ENCODE measurements at places on chromosomes 11 and 22.

DNA sequence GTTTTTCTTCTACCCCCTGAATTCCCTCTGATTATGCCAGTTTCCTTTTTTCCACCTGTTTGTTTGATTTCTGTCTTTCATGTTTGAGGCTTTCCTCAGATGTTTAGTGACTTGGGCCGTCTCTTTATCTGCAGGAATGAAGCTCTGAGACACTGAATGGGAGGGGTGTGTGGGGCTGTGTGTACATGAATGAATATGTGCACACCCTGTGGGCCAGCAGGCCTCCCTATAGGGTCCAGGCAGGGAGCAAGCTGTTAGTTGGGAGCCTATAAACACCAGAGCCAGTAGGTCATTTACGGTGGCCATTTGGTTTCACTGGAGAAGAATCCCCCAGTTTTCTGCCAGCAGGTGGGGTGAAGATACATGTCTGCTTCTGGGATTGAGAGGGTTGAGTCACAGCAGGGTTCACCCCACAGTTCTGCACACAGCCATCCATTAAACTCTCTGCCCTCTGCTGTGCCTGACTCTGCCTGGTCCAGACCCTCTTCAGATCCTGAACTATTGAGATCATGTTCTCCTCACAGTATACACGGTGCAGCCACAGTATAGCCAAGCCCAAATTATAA lies 34.8 kb downstream of the BARX2 start:
- no peak for DNase-seq

DNA sequence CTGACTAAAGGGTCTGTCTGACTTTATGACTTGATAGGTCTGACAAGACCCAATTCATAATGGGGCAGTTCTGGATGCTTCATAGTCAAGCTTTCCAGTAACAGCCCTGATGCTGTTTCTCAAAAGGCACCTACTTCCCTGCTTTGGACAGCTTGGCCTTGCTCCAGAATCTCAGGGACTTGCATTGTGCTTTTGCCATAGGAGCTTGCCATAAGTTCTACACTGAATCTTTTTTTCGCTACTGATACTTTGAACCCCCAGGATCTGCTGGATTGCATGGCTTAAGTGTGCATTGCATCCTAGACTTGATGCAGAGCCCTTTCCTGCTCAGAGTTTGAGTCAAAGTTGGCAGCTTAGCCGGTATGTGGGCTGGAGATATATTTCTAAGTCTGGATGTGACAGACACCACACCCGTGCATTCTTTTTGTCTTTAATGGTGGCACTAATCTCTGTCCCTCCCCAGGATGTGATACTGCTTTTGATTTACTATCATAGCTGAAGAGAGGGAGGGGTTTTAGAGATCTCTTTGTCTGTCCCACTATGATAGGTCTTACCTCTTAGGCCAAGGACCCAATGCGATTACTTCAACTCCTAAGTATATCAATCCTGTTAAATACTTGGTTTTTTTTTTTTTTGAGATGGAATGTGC lies 16.9 kb upstream of the SLC3A2 start:
- DNase-seq: no peak

- no peak for DNase-seq
These were observed 44.7 kb upstream of the RTL6 start for GRCh38 chr22:44542561-44543222.

GRCh38 chr11:27239305-27239942 lies 123.6 kb downstream of the CCDC34 start:
- DNase-seq: no peak

DNA sequence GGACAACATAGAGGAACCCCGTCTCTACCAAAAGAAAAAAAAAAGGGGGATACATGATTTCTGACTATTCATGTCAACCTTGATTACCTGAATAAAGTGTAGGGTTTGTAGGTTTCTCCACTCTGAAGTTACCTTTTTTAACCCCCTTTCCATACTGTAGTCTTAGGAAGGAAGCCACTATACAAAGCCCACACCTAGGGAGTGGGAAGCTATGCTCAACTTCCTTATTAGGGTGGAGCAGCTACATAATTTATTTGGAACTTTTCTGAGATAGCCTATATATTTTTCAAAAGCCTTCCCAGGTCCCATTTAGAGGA lies 582 bp upstream of the ATP6V1E1 start:
- DNase-seq: no peak

GRCh38 chr22:24290459-24290858 lies 19.8 kb downstream of the SPECC1L start:
- DNase-seq: no peak

DNA sequence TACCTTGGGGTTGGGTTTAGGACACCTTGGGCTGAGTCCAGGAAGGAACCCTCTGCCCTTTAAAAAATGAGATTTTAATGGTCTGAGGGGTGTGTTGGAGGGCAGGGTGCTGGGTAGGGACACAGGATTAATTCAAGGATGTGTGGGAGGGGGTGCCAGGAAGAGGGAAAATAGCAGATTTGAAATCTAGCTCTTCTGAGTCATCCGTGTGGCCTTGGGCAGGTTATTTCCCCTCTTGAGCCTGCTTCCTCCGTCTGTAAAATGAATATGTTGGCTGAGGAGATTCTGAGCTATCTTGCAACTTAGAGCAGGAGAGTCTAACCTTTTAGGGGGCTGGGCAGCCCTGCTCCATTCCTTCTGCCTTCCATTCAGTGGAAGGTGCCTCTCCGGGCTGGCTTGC lies 3.0 kb downstream of the TSPAN18 start:
- DNase-seq: no peak

DNA sequence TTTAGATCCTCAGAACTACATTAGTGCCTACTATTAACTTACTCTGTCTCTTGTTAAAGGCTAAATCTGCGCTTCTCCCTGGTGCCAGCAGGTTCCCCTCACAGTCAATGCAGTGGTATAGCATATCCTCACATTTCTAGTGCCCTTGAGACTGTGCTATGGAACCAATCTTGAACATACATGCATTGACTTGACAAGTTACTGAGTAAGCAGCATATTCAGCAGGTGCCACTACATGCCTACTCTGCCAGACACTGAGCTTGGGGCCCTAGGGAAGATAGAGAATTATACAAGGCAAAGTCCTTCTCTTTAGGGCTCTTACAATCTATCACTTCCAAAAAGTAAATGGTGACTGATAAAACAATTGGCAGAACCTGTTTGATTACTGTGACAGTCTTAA lies 3.2 kb downstream of the FUT4 start:
- no peak for DNase-seq

Measured in stimulated activated CD4-positive, alpha-beta T cell treated with anti-CD3 and anti-CD28 coated beads, TNF-alpha, amount 100 ng/mL, for 1 hour (primary cell).